ENCODE measurements at places on chromosomes 16 and 17.

GRCh38 chr17:79933863-79934652, 94.8 kb upstream of the CBX4 start:
- DNase-seq: no peak

DNA sequence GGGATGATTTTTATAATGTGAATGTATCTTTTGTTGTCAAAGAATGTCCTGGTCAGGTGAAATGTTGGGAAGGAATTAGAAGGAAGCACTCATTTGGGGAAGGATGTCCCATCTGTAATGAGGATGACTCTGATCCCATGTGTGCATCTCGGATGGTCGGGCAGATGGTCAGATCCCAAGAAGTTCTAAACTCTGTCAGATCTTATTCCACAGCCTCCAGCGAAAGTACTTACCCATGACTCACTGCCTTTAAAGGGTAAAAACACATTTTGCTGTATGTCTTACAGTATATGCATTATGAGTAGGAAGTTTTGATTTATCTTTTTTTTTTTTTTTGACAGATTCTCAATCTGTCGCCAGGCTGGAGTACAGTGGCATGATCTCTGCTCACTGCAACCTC, 548 bp upstream of the KRTAP4-11 start:
- DNase-seq: no peak

GRCh38 chr16:31876951-31877828, 3.6 kb downstream of the ZNF267 start:
- DNase-seq: peak; percentile 51

GRCh38 chr16:75354170-75354569, 79.1 kb downstream of the CFDP1 start:
- no peak for DNase-seq

DNA sequence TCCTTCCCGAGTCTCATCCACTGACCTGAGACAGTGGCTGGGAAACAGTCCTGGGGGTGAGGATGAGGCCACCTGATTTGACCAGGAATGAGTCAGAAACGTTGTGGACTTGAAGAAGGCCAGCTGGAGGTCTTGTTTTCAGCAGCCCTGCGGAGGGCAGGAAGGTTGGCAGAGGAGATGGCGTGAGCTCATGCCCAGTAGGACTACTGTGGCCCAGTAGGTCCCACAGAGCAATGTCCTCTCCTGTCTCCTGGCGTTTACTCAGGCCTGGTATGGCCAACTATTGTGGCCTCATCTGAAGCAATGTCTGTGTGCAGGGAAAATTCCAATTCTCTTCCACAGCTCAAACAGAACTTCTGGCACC, 84.1 kb upstream of the DNAJA2 start:
- no peak for DNase-seq

DNA sequence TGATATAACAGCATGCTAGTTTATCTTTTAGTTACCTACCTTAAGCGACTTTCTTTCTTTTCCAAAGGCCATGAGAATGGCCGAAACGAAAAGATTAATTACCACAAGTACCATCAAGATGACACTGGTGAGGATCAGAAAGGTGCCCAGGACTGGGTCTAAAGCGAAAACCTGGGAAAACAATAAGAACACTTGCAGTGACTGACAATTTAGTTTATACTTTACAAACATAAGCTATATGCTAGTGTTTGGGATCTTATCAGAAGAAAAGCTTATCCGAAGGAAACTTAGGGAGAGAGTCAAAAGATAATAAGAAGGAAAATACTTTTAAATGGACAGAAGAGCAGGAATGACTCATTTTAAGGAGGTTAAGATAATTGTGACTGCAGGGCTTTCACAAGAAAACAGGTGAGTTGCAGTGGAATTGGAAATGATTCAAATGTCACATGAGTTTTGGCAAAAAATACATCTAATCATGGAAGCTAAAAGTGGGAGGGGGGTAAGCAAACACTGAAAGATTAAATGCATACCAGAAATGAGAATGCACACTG, 34.8 kb downstream of the IST1 start:
- no peak for DNase-seq

DNA sequence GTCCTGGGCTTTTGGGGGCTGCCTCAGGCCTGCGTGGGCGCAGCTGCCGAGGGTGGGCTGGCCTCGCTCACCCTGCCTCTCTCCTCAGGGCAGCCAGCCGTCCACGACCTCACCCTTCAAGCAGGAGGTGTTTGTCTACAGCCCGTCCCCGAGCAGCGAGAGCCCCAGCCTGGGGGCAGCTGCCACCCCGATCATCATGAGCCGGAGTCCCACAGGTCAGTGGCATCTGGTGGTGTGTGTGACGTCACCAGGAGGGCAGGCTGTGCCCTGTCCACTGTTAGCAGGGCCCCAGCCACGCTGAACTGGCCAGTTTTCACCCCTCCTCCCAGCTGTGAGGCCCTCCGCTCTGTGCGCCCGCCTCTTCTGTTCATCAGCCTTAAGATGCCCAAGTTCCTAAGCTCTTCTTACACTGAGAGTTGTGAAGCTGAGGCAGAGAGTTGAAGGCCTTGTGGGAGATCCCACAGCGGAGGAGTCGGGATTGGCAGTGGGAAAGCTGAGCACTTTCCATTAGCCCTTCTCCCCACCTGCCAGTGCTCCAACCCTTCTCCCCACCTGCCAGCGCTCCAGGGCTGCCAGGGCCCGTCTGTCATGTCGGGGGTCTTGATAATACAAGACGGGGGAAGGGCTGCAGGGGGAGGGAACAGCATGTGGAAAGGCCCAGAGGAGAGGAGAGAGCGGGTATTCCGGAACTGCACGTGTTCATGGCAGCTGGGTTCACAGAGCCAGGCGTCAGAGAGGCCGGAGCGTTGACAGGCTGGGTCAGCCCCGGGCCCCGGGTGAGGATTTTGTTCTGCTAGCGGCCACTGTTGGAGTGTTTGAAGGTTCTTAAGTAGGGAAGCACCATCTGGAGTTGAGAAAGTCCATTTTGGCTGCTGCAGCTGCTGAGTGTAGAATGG, 36.3 kb downstream of the OR1D5 start:
- DNase-seq: no peak

GRCh38 chr16:84567286-84567962, 50.5 kb downstream of the COTL1 start:
- no peak for DNase-seq

DNA sequence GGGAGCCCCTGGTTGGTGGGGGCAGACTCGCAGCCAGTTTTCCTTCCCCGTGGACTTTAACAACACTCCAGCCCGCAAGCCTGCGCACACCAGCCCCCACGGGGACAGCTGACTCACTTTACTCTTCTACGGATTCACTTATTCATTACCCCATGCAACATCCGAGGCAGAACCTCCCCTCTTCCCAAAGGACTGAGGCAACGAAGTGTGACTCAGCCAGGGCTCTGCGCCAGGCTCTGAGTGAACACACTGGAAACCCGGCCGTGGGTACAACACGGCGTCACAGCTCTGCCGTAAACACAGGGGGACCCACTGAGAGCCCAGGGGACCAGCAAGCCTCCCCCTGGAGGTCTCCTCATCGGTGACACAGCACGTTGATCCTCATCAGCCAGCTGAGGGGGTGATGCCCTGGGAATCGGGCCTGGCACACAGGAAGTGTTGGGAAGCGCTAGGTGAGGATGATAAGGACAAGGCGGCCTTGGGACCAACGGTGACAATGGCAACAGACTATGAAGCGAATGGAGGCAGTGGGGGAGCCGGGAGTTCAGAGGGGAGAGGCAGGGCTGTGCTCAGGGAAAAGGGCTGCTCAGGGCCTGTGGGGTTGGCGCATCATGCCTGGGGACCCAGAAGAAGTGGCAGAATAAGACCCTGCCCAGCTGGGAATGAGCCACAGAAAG, 14.6 kb downstream of the COTL1 start:
- peak; percentile 67 for DNase-seq

DNA sequence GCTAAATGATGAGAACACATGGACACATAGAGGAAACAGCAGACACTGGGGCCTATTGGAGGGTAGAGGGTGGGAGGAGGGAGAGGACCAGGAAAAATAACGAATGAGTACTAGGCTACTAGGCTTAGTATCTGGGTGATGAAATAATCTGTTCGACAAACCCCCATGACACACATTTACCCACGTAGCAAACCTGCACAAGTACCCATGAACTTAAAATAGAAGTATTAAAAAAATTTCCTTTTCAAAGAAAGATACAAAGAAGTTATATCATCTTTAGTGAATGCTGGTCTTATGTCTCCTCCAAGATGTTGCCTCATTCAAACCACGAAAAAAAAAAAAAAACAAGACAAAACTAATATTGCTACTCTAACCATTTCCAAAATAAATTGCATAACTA, 31.7 kb downstream of the MBTD1 start:
- no peak for DNase-seq

DNA sequence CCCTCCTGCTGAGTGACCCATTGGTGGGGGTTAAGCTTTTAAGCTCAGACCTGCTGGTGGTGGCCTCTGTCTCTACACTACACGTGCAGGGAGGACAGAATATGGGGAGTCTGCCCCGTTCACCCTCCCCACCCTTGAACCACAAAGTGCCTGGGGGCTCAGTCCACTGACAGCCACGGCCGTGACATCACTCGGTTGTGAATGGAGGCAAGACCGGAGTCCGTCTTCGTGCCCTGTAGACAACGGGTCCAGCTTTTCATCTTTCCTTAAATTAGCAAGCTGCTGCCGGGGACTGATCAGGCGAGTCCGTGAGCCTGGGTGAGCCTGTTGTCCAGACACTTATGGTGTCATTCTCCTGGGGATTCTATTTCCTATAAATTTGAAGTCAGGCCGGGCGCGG, 67.4 kb downstream of the CRISPLD2 start:
- no peak for DNase-seq

DNA sequence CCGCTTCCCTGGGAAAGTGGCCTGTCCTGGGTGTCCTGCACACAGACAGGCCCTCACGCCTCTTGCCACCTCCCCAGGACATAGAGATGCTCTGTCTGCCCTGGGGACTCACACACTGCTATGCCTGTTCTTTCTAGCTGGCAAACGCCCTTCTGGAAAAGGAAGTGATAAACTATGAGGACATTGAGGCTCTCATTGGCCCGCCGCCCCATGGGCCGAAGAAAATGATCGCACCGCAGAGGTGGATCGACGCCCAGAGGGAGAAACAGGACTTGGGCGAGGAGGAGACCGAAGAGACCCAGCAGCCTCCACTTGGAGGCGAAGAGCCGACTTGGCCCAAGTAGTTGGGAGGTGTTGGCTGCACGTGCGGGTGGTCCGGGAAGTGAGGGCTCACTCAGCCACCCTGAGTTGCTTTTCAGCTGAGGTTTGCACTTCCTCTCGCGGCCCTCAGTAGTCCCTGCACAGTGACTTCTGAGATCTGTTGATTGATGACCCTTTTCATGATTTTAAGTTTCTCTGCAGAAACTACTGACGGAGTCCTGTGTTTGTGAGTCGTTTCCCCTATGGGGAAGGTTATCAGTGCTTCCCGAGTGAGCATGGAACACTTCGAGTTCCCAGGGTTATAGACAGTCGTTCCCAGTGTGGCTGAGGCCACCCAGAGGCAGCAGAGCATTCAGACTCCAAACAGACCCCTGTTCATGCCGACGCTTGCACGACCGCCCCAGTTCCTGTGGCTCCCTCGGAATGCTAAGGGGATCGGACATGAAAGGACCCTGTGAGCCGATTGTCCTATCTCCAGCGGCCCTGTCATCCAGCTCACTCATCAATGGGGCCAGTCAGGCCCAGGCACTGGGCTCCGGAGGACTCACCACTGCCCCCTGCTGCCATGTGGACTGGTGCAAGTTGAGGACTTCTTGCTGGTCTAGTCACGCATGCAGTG, 3.5 kb upstream of the RPL13 start:
- DNase-seq: peak; percentile 95

- no peak for DNase-seq
Measured at GRCh38 chr16:64074706-64075105, 1047.2 kb downstream of the CDH11 start.

DNA sequence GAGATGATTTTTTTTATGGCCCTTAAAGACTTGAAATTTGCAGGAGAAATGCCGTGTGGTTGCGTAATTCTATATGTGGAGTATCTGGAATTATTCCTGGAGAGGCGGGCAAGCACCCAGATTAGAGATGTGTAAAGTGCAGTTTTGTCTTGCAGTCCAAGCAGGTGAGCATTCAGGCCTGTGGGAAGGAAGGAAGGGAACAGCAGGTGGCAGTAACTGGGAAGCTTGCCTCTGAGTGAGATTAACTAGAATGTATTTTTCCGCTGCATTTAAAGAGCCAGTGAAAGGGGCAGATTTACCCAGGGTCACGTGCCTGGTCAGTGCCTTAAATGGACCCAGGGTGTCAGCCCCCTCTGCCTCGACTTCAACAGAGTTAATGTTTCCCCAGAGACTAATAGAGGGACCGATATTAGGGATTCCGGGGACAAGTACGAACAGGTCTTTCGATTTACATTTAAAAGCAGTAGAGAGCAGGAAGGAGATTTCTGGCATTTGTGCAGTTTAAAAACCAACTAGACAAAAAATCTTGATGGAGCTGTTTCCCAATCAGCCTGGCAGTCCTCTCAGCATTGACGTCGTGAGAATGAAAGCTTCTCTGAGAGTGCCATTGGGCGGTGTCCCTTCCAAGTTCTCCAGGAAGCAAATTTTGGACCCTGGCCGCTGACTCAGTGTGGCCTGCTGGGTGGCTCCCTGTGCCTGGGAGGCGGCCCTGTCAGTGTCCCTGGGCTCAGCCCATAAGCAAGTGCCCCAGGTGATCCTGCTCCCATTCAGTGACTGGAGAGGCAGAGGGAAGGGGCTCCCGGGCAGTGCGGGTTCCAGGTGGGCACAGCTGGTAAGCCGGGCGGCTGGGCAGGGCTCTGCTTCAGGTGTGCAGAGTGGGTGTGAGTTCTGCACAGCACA, 38.2 kb downstream of the KSR1 start:
- DNase-seq: no peak

DNA sequence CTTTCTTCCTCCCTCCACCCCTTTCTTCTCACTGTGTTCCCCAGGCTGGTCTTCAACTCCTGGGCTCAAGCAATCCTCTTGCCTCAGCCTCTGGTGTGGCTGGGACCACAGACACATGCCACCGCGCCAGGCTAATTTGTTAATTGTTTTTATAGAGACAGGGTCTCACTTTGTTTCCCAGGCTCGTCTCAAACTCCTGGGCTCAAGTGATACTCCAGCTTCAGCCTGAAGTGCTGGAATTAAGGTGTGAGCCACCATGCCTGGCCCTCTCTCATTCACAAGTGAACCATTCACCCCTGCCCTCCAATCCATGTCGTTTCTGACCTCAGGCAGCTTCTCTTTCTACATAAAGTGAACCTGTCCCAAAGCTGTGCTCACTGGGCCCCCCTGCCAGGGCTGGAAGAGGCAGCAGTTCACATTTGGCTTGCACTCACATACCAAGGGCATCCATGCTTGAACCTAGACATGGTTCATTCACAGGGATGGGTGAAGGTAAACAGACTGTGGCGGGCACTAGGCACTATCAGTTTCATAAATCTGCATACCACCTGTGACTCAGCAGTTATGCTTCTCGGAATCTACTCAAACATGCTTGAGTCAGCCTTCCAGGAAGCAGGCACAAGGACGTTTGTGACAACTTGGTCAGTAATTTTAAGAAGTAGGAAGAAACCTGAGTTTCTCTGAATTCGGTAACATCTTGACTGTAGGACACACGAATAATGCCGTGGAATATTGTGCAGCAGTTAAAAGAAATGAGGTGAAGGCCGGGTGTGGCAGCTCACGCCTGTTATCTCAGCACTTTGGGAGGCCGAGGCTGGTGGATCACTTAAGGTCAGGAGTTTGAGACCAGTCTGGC, 6.0 kb upstream of the RNF213 start:
- DNase-seq: peak; percentile 61

GRCh38 chr16:11892761-11893160, 23.0 kb downstream of the GSPT1 start:
- DNase-seq: no peak

GRCh38 chr17:44830359-44831288, 537 bp upstream of the GJC1 start:
- DNase-seq: no peak

All from activated CD4-positive, alpha-beta T cell treated with anti-CD3 and anti-CD28 coated beads, Interleukin-2, amount 50 U/mL, for 48 hours (primary cell).